ENCODE measurements at places on chromosomes 1 and 21. TPM values are rescaled to one million over a fixed set of nuclear protein-coding genes. Genes with fewer than 3 reads are reported as not detected.

DNA sequence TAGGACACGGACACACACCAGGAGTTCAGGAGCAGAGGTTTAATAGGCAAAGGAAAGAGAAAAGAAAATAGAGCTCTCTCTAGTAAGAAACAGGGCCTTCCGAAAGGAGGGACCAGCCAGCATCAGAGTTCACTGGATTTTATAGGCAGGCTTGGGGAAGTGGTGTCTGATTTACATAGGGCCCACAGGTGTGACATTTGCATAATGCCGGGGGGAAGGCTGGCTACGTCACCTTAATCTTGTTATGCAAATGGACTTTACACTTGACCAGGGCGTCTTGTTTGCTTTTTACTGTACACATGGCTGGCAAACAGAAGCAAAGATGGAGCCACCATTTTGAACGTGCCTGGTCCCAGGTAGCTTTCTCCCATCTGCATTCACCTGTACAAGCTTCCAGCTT, at the start of gene OR14A16:
Gene OR14A16 (minus strand): TSS at position 97 of the 400 bp plus-strand sequence. CDS start 8,390 bp downstream, outside the sequence.
- H3K4me1 ChIP-seq = no peaks in the 10 kb centered on the region
- no peaks in the 10 kb centered on the region for H3K36me3 ChIP-seq
- H3K27me3 ChIP-seq = no peaks in the 10 kb centered on the region
- DNase-seq = no peak
- H3K27ac ChIP-seq = no peak within 1 kb of the TSS
- no peak within 1 kb of the TSS for H3K4me3 ChIP-seq

GRCh38 chr21:17782051-17782450, 37.1 kb downstream of the C21orf91 start:
- peaks cover 17% of the 10 kb centered on the region for H3K36me3 ChIP-seq
- no peak overlapping the region for H3K4me3 ChIP-seq
- DNase-seq = no peak
- H3K27me3 ChIP-seq = no peaks in the 10 kb centered on the region

FNDC10 gene
- 12.0 TPM for total RNA-seq

MEGF6 gene
- 23.8 TPM for total RNA-seq

GUCA2B gene
- not detected for total RNA-seq
